Stimulated activated CD8-positive, alpha-beta memory T cell treated with anti-CD3 and anti-CD28 coated beads, Interleukin-4, amount 100 ng/mL, for 24 hours (primary cell): ENCODE measurements at places on chromosomes 5 and 9.

- peak; percentile 60 for DNase-seq
Measured at GRCh38 chr5:115262321-115263077, at the start of gene PGGT1B. Gene PGGT1B, minus strand, starts transcription at chr5:115262877. Its CDS starts 26 bp downstream, at chr5:115262851.

- no peak for DNase-seq
Measured at GRCh38 chr5:32506201-32506661, 61.7 kb upstream of the ZFR start.

- no peak for DNase-seq
Measured at GRCh38 chr9:81890104-81890503, 38.1 kb upstream of the SPATA31D4 start.

DNA sequence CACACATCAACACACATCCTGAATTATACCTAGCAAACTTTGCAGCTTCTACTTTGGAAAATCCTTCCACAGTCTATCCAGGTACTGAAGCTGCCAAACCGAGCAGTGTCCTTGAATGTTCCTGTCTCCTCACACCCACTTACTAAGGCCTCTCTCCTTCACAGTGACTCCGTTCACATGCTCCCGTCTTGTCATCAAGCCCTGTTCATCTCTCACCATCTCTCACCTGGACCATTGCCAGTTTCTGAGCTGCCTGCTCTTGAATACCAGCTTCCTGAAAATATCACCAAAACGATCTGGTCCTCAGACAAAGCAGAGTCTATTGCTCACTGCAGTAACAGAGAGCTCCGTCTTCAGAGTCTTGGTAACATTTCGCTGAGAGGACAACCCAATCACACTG, 57.4 kb downstream of the GCNT1 start:
- no peak for DNase-seq

DNA sequence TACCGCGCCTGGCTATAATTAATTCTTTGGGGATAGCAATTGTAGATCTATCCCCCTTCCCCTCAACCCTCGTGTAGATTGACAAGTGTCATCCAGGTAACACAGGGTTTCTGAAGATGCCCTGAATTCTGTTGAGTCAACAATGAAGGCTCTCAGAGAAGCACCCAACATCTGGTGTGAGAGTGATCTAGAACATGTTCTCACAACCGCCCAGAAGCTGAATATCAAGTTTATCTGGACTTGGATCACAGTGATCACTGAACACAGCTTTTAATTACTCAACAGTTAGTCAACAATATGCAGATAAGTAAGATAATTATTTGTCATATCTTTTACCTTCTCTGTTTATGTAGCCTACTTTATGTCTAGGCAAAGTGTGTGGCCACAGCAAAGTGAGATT, 204.2 kb upstream of the RGMB start:
- no peak for DNase-seq

DNA sequence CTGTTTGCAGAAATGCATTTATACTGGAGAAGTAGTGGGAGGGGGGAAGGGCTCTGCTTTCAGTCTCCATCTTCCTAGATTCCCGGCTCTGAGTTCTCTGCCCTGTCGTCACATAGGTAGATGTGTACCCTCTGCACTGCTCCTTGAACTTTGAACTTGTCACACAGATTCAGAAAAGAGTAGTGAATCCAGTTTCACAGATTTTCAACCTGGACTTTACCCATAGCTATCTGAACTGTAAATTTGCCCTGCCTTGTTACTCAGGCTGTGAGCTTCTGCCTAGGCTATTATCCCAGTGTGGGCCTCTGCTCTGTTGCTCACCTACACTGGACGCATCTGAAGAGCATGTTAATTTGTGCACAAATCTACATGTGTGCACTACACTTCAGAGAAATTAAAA, 12.8 kb upstream of the C9orf152 start:
- no peak for DNase-seq

- no peak for DNase-seq
Measured at GRCh38 chr9:120259100-120259499, 320.9 kb downstream of the CDK5RAP2 start.

DNA sequence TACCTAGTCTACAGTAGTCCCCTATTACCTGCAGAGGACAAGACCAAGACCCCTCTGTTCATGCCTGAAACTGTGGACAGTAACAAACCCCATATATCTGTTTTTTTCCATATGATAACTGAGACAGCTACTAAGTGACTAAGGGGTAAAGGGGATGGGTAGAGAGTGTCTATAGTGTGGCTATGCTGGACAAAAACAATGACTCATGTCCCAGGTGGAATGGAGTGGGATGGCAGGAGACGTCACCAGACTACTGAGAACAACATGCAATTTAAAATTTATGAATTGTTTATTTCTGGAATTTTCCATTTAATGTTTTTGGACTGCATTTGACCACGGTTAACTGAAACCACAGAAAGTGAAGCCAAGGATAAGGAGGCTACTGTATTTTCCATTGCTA, 171.8 kb downstream of the AGTPBP1 start:
- DNase-seq, result no peak

GRCh38 chr9:72315510-72316311, 49.3 kb downstream of the ZFAND5 start:
- DNase-seq, result no peak

- no peak for DNase-seq
Measured at GRCh38 chr5:74328221-74328630, 312.3 kb downstream of the ENC1 start.

DNA sequence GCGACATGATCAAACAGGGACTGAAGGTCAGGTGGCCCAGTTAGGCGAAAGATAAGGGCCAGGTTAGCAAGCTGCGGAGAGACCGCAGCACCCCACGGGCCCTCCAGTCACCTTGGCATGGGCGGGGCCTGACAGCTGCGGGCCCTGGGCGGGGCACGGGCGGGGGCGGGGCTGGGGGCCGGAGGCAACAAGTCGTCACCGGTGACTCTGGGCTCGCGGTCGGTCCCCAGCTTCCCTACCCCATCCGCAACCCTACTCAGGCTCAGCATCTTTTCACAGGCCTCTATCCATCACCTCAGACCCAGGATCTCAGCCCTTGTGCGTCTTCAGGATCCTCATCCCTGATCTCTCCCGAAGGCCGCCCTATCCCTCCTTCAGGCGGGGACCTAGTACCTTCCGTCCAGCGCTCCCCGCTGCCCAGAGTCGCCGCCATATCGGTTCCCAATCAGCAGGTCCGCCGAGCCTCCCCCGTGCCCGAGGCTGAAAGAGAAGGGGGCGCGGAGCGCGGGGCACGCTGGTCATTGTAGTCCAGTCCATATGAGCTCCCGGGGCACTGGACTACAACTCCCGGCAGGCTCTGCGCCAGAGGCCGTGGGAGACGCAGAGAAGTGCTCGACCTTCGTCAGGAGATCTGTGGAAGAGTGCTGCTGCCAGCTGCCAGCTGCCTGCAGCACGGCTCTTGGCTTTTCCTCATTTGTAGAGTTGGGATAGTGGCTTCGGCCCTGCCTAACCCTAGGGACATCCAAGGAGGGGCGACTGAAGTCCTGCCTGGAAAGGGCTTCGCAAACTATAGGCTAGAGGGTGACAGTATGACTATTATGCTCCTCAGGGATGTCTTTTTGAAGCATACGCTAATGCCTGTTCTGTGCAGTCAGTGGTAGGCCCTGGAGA, at the start of gene DNAJC18:
Gene DNAJC18, minus strand, starts transcription at position 513 of the 891 bp plus-strand sequence. Its CDS starts 80 bp downstream, at position 433.
- DNase-seq, result peak; percentile 87

DNA sequence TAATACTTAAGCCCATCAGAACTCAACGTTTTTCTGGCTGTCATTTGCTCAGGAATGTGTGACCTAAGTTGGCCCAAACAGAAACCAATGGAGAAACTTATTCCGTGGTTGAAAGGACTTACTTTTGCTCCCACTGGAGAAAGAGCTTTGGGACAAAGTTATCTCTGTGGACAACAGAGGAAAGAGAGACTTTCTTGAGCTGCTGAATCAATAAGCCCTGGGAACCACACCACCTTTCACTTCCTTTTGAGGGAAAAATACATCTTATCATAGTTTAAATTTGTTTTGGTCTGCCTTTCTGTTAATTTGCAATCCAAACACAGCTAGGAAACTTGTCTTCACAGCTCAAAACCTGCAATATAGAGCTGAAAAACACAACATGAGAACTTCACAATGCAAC, 62.8 kb upstream of the VCAN start:
- no peak for DNase-seq

- no peak for DNase-seq
Measured at GRCh38 chr5:82396871-82397514, 118.8 kb upstream of the RPS23 start.

GRCh38 chr5:80231243-80231642, 24.6 kb downstream of the SERINC5 start:
- DNase-seq, result no peak

- DNase-seq, result no peak
Measured at GRCh38 chr5:169832845-169833244, 147.4 kb downstream of the INSYN2B start.

GRCh38 chr9:136047775-136048559, 47.1 kb downstream of the NACC2 start:
- no peak for DNase-seq

DNA sequence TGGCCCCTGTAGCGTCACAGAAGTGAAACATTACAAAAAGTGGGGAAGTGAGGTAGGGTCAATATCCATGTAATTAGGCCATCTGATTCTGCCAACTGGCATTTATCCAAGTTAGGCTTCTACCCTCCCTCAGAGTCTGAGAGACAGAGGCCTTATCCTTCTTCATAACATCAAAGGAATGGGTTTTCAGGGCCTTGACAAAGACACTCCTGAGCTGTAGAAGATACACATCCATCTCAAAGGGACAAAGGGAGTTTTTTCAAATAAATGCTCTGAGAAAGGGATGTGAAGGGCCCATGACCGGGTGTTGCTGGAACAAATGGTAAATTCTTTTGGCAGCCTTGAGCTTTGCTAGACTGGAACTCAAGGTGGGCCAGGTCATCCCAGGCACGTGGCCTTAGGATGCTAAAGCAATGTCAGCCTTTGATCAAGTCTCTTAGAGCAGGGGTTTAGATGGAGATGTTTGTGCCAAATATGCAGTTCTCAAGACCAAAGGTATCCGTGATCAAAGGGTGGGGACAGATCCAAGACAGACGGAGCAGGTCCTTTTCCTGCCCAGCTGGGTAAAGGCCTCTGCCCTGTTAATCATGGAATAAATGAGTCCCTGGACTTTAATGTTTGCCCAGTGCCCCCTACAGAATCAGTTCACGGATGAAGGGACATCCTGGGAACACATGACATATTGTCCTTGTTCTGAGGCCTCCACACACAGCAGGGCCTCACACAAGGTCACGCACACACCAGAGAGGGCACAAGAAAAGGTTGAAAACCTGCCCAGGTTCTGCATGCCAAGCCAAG, 10.0 kb upstream of the FAM169A start:
- no peak for DNase-seq

DNA sequence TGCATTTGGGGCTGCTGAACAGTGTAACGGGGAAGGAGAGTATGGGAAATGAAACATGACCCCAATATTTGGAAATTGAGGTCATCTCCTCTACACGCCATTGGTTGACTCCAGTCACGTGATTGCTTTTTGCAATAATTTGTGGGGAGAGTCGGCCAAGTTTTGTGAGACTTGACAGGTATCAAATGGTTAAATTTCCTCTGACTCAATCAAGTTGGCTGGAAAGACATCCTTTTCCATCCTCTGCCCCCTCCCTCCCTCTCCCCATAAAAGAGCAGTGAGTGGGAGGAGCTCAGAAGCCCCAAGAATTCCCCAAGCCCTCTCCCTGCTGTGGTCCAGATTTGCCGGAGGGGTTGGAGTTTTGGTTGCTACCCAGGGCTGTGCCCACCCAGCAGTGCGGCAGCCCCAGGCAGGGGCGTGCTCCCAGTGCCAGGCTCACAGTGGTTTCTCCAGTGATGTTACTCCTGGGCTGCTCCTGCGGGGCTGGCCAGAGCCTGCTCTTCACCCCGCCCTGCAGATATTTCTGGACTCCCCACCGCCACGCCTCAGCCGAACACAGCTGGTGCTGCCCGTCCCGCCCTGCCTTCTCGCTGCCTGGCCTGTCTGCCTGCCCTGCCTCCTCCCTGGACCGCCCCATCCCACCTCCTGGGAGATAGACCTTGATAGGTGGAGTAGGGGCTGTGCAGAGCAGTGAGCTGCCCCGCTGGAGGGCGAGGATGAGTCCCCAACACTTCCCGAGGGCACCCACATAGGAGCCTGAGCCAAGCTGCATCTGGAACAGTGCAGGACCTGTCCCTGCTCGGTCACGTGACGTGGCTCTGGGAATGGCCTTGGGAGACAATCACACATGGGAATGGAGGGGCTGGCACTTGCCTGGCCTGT, 3.4 kb downstream of the COL5A1 start:
- no peak for DNase-seq

- no peak for DNase-seq
Measured at GRCh38 chr9:124618476-124618875, 111.3 kb upstream of the NR5A1 start.

DNA sequence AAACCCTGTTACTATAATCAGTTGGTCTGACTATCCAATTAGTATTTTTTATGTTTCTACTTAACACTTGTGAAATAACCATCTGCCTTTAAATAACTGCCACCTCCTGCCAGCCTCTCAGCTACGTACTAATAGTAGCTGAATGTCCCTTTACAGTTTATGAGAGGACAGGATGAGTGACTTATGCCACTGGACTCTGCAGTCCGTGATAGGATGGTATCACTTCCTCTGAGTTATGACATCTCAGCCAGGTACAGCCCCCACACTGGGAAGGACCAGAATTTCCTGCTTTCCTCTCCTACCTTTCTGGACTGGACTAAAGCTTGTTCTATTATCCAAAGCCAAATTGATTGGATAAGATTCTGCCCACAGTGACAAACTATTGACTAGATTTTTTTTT, 102.9 kb downstream of the ZFAND5 start:
- DNase-seq, result no peak

- no peak for DNase-seq
Measured at GRCh38 chr5:158637039-158637438, 462.7 kb downstream of the EBF1 start.
